Bronchial epithelial cell (primary cell): ENCODE measurements at places on chromosomes 5 and 9. TPM values are rescaled to one million over a fixed set of nuclear protein-coding genes. Genes with fewer than 3 reads are reported as not detected.

GRCh38 chr5:150780187-150780692, 1.7 kb downstream of the SMIM3 start:
- DNase-seq = no peak

The PCDHGA7 gene
- total RNA-seq = under 0.01 and 0.51 TPM in 2 replicates

GRCh38 chr5:33721491-33722200, 170.1 kb downstream of the ADAMTS12 start:
- no peak for DNase-seq

- peak; percentile 47 for DNase-seq
These were observed 367.2 kb downstream of the MLLT3 start for GRCh38 chr9:20255052-20255451.

- no peak for DNase-seq
These were observed 3.3 kb upstream of the SLC6A3 start for GRCh38 chr5:1448511-1449011.

- DNase-seq = peak; percentile 31
These were observed 108.7 kb downstream of the MUSK start for GRCh38 chr9:110777196-110777875.

- DNase-seq = peak; percentile 99
These were observed 18.5 kb upstream of the ERMP1 start for GRCh38 chr9:5851445-5851844.

The FOXD4L3 gene
- total RNA-seq = not detected in 2 replicates

DNA sequence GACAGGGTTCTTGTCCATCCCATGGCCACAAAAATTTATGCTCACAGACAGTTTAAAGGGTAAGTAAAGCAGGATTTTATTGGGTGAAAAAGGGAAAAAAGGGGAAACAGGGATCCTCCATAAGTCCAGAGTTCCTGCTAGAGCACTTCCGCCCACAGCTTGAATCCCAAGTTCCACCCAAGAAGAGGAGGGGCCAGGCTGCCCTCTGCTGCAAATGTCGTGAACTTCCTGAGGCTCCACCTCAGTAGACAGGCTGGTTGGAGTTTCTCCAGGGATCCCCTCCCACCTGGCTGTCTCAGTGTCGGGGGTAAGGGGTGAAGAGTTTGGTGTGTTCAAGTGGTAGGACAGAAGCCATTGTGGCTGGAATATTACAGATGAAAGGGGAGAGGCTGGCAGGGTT, 275.0 kb upstream of the SGCD start:
- no peak for DNase-seq

The AK8 gene
- total RNA-seq = 0.26 TPM in 1 of 2 replicates, not detected in the other

- peak; percentile 45 for DNase-seq
These were observed 12.3 kb downstream of the F2RL1 start for GRCh38 chr5:76831110-76831452.

GRCh38 chr5:110269478-110270142, 456.9 kb downstream of the TMEM232 start:
- DNase-seq = no peak

DNA sequence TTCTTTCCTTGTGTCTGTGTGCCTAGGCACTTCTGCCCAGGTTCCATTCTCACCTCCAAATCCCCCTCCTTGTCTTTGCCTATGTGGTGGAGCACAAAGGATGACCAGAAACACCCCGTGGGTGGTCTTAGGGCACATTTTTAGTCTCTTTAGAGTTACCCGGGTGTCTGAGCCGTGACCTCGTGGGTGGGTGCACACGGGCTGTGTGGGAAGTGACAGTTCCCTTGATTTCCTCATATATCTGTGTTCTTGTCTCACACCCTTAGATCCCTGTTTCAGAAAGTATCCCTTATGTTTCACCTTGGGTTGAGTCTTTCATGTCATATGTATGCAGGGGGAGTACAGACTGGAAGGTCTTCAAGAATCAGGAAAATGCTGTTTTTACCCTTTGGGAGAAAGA, 13.4 kb upstream of the SMIM32 start:
- no peak for DNase-seq

GRCh38 chr9:74711341-74711740, 176.4 kb downstream of the TRPM6 start:
- DNase-seq = no peak

The STING1 gene
- 2.8 and 2.9 TPM in 2 replicates for total RNA-seq

DNA sequence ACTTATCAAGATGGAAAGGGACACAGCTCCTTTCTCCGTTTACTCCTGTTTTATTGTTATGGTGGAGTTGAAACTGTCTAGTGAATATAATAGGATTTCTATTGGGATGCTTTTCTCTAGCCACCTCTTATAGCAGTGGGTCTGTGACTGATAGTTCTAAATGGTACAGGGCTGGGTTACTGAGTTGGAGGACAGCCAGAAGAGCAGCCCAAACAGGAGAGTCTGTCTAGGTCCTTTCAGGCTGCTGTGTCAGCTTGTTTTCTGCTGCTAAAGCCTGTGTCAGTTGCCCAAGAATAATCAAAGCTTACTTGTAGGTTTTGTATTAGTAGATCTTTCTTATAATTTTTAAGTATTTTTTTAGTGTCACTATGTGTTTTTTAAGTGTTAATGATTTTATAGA, 356.0 kb upstream of the SEMA6A start:
- no peak for DNase-seq

DNA sequence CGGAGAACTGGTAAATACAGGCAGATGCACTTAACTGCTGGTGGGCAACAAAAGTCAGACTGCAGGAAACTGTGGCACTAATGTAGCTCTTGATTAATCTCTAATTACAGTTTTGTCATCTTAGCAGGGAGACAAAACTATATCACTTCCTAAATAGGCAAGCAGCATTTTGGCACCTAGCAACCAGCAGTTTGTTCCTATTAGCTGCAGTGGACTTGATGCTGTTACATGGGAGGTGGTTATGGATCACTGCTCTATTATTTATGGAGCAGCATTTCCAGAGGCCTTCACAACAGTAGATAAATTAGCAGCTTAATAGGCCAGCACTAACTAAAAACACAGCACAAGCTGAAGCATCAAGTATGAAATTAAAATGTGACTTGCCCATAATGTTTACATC, 518.3 kb upstream of the ITGA1 start:
- DNase-seq = no peak

DNA sequence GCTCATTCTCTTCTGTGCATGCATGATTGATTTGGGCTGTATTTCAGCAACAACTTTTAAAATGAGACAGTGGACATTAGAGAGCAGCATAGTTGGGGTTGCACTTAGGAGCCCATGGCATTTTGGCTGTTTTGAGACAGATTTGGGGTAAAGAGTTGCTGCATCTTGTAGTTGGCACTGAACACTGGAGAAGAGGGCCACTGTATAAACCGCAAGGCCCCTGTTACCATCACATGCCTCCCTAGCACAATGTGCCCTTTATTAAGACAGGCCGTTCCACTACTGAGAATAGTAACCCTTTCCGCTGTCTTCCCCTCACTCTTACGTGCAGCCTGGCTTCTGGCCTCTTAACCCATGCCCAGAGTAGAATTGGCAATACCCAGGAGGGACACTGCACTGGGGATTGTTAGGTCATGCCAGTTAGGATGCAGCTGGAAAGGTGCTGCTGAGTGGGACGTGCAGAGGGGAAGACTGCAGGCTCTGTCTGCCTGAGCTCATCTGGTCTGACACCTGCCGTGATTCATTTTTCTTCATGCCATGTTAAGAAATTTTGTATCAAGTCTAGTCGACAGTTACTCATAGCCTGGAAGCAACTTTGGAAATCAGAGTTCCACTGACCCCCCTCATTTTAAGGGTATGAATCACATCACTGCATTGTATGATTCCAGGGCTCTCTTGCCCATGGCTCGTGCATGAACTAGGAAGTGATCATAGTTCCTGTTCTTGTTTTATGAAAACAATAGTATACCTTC, 146.9 kb upstream of the DMRT1 start:
- DNase-seq = peak; percentile 99

- peak; percentile 42 for DNase-seq
These were observed 441.9 kb downstream of the ARHGEF28 start for GRCh38 chr5:74067748-74068541.

GRCh38 chr5:124402144-124402581, 344.3 kb downstream of the ZNF608 start:
- peak; percentile 90 for DNase-seq

The SLC34A3 gene
- not detected in 2 replicates for total RNA-seq

DNA sequence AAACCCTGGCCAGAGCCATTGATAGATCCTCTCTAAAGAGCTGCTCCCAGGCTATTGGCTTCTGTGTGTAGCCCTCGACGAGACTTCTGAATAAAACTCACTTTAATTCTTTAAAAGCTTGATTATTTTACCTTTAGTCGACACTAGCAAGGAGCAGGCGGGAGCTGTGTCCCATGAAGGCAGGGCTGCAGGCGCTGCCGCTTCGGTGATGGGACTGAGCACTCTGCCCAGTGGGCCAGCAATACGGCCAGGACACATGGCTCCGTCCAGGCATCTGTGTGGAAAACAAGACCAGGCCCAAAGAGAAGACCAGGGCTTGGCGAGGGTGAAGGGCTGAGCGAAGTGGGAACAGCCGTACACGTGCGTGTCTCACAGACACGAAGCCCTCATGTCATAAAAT, 365.9 kb downstream of the GADD45G start:
- no peak for DNase-seq

GRCh38 chr5:10896016-10896415, 135.0 kb upstream of the DAP start:
- DNase-seq = peak; percentile 39

The MRPL41 gene
- total RNA-seq = 64.2 and 81.8 TPM in 2 replicates

The GHR gene
- 1.3 and 2.4 TPM in 2 replicates for total RNA-seq

GRCh38 chr9:130843049-130843908, 8.2 kb downstream of the ABL1 start:
- DNase-seq = no peak

DNA sequence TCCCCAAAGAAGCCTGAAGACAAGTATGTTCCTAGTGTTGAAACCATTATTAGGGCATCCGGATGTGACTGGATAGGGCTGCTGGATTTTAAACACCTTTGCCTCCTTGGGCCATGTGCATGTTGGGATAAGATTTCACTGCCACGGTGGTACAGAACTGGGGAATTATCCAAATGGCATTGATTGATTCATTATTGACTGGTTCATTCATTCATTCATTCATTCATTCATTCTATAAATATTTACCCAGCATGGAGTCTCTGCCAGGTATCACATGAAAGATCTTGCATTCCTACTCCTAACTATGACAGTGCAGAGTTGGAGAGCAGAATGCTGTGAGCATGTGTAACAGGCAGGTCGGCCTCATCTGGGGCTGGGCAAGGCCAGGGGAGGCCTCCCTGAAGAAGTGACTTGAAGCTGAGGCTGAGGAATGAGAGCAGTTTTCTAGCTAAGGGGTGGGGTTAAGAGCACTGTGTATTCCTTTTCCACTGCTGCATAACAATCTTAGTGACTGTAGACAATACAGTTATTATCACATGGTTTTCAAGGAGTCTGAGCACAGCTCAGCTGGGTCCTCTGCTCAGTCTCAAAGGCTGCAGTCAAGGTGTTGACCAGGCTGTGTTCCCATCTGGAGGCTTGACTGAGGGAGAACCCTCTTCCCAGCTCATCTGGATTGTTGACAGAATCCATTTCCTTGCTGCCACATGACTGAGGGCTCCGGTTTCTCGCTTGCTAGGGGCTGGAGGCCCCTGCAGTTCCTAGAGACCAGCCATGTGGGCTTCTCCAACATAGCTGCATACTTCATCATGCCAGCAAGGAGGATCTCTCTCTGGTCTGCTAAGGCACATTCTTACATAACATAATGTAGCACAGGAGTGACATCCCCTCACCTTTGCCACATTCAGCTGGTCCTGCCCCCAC, 35.7 kb downstream of the AK8 start:
- no peak for DNase-seq

DNA sequence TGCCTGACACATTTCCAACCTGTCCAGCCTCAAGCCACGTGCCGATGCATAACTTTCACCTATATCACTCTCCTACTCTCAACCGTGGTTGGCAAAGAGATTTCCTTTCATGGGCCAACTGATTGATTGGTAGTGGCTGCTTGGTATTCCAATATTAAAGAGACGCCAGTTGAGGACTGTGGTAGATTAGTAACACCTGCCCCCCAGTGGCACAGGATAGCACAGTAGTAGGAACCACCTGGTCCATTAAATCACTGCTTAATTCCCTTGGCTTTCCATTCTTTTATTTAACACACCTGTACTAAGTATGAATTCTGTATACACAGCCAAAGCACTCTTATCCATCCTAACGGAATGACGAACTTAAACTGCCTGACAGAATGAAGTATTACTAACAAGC, 19.1 kb upstream of the FOXB2 start:
- no peak for DNase-seq

- DNase-seq = no peak
These were observed 69.0 kb downstream of the DOCK2 start for GRCh38 chr5:169706071-169706470.

DNA sequence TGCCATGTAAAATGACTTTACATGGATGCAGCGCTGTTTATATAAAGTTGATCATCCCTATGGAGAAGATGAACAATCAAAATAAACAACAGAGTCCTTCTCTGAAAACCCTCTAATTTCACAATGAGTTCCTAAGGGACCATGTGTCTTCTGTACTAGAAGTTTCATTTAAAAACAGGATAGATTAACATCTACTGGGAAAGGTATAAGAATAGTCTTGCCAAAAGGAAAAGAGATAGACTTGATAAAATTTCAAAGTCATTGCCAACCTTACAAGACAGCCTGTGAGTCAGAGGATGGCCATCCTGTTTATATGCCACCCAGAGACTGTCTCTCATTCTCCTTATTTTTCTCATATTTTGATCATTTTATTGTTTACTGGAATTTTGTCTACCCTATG, 367.1 kb upstream of the PDE4D start:
- DNase-seq = no peak
